ENCODE measurements at places on chromosomes 12 and 14.

DNA sequence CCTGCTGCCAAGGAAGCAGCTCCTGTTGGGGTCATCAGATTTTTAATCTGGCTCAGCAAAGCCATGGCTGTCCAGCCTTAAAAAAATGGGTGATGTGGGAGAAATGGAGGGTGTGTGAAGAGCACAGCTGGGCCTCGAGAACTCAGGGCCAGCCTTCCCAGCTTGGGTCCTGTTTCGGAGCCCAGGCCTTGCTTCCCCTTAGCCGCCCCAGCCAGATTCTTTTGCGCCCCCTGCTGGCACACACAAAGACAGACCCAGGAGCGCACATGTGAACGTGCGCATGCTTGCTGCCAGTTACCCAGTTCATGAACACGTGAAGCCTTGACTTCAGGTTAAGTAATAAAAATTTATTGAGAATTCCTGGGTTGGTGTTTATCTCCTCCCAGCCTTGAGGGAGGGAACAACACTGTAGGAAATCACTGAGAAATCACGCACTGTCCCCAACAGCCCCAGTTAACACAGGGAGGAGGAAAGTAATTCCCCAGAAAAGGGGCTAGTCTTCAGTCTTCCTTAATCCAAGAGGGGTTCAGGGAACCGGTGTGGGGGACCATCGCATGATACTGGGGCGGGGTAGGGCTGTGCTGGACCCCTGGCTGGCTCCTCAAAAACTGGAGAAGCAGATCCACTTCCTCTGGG, 5.3 kb downstream of the PHB2 start:
- DNase-seq: peak; percentile 85

- no peak for DNase-seq
These were observed 11.5 kb downstream of the C14orf93 start for GRCh38 chr14:22998329-22999012.

DNA sequence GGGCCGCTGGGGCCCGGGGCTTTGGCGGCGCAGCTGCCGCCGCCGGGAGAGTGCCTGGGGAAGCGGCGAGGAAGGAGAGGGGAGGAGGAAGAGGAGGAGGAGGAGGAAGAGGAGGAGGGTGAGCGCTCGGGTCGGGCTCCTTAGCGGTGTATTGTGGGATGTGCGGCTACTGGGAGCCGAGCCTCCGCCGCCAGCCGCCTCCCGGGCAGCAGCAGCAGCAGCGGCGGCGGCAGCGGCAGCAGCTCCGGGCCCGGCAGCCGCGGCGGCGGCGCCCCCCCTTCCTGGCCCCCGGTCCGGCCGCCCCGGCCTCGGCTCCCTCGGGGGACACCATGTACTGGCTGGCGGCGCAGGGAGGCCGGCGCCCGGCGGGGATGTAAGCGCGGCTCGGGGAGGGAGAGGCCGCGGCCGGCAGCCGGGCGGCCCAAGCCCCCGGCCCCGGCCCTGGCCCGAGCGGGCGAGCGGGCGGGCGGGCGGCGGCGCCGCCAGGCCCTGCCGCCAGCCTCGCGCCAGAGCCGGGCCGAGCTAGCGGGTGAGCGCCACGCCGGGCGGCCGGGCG, at the start of gene SETD1B:
SETD1B (plus strand) TSS at position 149 of the 556 bp plus-strand sequence. CDS start 729 bp downstream, outside the sequence.
- peak; percentile 75 for DNase-seq

DNA sequence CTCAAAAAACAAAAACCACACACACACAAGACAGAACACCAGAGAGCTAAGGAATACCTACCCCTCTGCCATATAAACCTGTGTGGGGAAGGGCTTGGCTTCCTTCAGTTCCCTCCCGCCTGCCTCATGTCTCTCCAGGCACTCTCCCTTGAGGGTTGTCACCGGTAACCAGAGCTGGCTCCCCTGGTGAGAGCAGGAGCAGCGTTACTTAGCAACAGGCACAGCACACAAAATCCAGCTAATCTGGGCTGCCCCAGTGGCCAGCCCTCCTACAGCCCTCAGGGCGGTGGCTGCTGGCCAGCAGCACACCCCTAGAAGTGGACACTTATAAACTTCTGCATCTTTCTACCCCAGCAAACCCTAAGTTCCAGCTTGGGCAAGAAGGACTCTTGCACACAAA, 21.6 kb upstream of the NR4A1 start:
- DNase-seq: no peak

GRCh38 chr12:127823801-127824200, 443.2 kb upstream of the TMEM132C start:
- no peak for DNase-seq

DNA sequence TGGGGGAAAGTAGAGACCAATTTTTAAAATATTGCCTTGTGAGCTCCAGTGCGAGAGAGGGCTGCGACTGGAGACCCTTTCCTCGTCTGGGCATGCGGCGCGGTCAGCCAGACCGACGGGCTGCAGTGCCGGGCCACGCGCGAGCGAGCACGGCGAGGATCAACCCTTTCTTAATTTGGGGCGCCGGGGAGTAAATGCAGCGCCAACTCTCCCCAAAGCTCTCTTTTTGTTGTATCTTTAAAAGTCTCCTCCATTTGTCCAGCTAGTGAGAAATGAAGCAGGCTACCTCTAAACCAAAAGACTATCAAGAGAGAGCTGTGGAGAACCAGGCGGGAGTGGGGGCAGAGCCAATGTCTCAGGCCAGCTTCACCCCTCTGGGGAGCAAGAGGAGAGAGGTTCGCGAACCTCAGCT, 1.4 kb downstream of the SIX1 start:
- DNase-seq: no peak

- DNase-seq: peak; percentile 99
These were observed 89.0 kb downstream of the SCARB1 start for GRCh38 chr12:124774462-124775167.

GRCh38 chr14:22614240-22614799, 16.2 kb downstream of the ABHD4 start:
- peak; percentile 98 for DNase-seq

DNA sequence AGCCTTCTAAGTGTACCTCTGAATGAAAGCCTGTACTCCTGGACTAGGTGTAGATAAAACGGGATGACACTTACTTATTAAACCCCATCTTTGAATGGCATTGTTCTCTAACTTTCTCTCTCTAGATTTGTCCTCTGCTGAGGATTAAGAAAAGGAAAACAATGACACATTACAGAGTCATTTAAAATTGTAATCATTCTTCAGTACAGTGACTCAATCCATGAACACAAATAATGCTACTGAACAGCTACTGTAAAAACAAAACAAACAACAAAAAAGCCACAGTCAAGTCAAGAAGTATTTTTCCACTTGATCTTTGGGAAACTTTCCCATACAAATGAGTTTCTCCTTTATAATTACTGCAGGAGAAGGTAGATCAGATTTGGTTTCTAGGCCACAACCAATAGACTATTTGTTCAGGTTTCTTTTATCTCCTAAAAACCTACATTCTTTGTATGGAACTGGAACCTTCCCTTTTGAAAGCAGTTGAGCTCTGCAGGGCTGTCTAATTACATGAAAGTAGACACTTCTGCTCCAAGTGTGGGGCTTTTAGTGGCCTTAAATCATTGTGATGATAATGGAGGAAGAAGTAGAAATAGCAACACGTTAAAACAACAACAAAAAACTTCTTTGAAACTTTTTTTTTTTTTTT, 219.1 kb downstream of the ESR2 start:
- DNase-seq: peak; percentile 60

GRCh38 chr12:54000116-54001114, at the start of gene HOXC9:
Gene HOXC9, plus strand, starts transcription at chr12:54000161. Its CDS starts 28 bp downstream, at chr12:54000189.
- no peak for DNase-seq

DNA sequence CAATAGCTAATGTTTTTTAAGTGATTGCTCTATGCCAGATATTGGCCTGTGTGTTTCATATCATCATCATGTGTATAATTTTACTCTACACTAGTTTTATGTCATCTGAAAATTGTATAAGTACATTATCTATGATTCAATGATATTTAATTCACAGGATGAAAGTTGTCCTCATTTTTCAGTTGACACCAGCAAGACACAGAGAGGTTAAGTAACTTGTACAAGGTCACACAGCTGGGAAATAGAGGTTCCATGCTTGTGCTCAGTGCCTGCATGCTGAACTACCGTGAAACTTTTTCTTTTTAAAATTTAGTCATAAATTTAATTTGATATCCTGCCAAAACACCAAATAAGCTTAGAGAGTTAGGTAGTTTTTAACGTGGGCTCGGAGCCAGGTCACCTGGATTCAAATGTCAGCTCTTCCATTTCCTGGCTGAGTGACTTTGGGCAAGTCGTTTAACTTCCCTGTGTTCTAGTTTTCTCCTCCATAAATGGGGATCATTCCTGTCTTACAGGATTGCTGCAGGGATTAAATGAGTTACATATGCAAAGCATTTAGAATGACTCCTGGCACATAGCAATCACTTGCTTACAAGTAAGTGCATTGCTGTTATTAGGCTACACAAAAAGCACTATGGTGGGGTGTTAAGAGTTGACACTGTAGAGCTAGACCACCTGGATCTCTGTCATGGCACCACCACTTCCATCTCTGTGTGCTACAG, 183.9 kb downstream of the ETV6 start:
- DNase-seq: no peak

- no peak for DNase-seq
These were observed 1053.3 kb downstream of the VRK1 start for GRCh38 chr14:97850466-97850865.

GRCh38 chr14:29857551-29857950, 70.1 kb downstream of the PRKD1 start:
- DNase-seq: no peak

DNA sequence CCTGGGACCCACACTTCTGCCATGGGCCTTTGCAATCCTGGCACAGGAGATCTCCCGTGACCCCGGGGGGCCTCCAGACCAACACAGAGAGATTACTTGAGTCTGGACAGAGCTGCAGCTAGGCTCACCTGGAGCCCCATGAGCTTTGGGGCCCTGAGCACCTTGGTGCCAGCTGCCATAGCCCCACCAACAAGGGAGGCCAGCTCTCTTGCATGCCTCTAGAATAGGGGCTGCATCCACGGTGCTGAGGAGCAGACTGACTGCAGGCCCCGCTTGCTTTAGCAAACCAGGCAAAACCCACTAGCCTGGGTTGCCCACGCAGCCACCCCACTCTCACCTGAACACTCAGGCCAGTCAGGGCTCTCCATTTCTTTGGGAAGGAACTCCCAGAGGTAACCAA, 3.7 kb upstream of the OR4N2 start:
- no peak for DNase-seq

- DNase-seq: no peak
These were observed 98.4 kb downstream of the APAF1 start for GRCh38 chr12:98743362-98743953.

DNA sequence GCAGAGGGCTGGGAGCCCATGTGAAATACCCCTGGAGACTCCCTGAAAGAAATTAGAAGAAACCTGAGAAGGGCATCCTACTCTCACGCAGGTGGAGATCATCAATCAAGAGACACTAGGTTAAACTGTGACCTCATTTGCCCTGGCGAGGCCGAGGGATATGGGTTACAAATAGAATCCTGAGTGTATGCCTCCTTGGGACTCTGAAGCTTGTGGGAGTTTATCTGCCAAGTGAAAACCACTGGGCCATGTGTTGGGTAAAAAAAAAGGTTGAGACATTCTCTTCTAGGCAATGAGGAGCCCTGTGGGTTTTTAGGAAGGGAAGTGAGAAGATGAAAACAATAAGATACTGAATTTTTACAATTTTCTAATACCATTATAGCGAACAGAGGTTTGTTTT, 160.7 kb upstream of the ARID2 start:
- DNase-seq: no peak

- DNase-seq: peak; percentile 26
These were observed 41.9 kb downstream of the PELI2 start for GRCh38 chr14:56160088-56160487.

DNA sequence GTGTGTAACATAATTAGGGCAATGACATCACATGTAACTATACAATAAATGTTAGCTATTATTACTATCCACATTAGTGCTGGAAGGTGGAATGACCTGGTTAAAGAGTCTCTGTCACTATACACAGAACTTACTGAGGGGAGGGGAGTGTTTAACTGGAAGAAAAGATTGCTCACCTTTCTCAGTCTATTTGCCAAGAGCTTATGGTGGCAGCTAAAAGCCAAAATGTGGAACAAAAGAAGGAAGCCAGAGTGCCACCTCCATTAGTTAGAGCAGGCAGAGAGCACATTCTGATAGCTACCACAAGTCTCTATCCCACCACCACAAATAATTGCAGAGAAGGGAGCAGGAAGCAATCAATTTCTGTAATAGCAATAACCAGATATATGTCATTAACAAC, 124.4 kb downstream of the MED13L start:
- no peak for DNase-seq

- no peak for DNase-seq
These were observed 5.1 kb downstream of the CACNA1C start for GRCh38 chr12:2057795-2058408.

DNA sequence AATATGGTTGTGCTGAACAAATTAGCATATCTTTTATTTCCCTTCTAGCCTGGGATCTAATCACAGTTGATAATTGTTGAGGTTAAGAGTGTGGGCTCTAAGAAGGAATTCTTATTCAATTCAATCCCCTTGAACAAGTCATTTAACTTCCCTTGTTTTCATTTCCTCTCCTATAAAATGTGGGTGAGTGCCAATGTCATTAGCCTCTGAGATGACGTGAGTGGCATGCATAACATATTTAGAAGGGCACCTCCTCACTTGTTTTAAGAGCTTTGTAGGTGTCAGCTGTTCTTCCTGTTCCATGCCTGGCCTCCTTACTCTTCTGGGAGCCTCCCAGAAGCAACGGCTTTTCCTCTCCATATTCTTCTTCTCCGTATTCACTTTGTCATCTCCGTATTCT, 155.4 kb upstream of the NEDD1 start:
- peak; percentile 1 for DNase-seq

GRCh38 chr12:12681061-12681765, 14.8 kb downstream of the GPR19 start:
- DNase-seq: no peak

GRCh38 chr12:18747895-18748294, 10.0 kb downstream of the CAPZA3 start:
- DNase-seq: peak; percentile 91

DNA sequence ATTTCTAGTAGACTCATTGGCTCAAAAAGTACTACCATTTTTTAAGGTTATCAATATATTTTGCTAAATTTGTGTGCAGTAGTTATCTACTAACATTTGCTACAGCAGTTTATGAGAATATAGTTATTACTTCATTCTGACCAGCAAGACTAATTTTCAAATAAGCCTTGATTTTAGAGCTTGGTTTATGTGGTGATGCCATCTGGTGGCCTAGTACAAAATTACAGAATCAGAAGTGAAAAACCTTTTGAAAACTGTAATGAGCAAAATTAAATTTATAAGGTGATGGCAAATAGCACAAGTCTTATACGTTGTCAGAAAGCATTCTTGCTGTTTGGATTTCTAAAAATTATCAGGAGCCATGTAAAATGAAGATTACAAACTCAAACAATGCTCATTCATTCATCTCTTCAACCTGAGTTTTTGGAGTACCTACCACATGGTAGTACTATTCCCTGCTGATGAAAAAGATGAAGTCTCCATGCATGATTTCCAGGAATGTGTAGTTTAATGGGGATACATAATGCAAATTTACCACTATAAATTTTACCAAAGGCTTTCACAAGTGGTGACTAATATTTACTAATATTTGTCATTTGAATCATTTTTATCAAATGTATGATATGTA, 51.0 kb downstream of the MAGOHB start:
- DNase-seq: peak; percentile 42

- no peak for DNase-seq
These were observed 1.9 kb downstream of the TOGARAM1 start for GRCh38 chr14:44963775-44964380.

Measured in fibroblast of skin of scalp (primary cell).